NCI-H2171 treated with DMSO at 0.1 percent for 48 hours (cell line): ENCODE measurements at places on chromosomes 2 and 18.

- peak; percentile 14 for DNase-seq
Measured at GRCh38 chr2:233915128-233915527, 2.0 kb upstream of the TRPM8 start.

DNA sequence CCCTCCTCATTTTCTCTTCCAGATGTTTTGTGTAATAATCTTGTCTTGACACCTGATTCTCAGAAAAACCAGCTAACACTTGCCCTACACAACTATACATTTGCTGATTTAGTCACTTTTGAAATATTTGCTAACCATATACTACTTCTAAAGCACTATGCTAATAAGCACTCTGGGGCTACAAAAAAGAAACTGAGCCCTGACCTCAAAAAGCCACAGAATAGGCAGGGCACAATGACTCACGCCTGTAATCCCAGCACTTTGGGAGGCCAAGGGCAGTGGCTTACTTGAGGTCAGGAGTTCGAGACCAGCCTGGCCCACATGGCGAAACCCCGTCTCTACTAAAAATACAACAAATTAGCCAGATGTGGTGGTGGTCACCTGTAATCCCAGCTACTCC lies 266.0 kb downstream of the RAD51AP2 start:
- no peak for DNase-seq

DNA sequence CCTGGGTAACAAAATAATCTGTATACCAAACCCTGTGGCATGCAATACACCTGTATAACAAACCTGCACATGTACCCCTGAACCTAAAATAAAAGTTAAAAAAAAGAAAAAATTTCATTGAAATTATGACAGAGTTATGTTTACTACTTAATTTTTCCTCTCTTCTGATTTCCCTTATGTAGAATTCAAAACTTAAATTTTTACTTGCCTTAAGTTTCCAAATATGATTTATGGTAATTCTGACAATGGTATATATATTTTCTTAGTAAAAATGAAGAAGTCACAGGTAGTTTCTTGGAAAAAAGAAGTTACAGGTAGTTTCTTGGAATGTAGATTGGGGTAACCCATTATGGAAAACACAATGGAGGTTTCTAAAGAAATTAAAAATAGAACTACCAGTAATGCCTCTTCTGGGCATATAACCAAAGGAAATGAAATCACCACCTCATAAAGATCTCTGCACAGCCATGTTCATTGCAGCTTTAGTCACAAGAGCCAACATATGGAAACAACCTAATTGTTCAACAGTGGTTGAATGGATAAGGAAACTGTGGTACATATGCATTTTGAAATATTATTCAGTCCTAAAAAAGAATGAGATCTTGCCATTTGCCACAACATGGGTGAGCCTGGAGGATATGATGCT lies 164.9 kb downstream of the BABAM2 start:
- no peak for DNase-seq

- no peak for DNase-seq
Measured at GRCh38 chr18:59301929-59302328, 16.5 kb downstream of the CPLX4 start.

GRCh38 chr2:49003201-49003600 lies 151.1 kb downstream of the FSHR start:
- no peak for DNase-seq

GRCh38 chr2:23312996-23313606 lies 71.9 kb upstream of the KLHL29 start:
- no peak for DNase-seq

DNA sequence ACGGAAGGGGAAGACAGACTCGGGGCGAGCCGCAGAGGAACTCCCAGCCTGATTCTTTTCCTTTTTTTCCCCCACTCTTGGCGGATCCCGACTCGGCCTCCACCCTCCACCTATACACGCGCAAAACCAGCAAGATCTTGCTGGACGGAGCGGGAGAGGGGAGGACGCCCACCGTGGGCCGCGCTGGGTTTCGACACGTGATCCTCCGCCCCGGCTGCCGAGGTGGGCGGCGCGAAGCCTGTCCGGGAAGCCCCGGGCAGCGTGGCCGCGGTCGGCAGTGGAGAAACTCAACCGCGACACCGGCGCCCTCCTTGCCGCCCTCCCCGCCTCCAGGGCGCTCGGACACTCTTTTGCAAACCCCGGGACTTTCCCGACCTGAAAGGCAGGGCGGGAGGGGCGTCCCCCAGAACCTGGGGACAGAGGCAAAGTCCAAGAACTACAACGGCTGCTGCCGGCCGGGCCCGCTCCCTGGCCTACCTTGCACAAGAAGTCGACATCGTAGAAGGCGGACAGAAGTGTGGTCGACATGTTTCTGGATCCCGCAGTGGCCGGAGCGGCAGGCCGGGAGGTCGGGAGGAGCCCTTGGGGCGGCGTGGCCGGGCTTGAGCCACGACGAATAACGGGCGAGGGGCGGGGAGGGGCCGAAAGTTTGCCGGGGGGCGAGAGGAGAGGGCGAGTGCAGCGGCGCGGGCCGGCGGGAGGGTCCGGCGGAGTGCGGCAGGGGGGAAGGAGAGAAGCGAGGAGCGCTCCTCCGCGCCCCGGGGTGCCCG lies 433 bp downstream of the ZFP36L2 start:
- DNase-seq, result peak; percentile 39

GRCh38 chr18:78032574-78032973 lies 782.9 kb downstream of the GALR1 start:
- DNase-seq, result no peak

- DNase-seq, result no peak
Measured at GRCh38 chr2:202378662-202379358, 2.7 kb downstream of the BMPR2 start.

DNA sequence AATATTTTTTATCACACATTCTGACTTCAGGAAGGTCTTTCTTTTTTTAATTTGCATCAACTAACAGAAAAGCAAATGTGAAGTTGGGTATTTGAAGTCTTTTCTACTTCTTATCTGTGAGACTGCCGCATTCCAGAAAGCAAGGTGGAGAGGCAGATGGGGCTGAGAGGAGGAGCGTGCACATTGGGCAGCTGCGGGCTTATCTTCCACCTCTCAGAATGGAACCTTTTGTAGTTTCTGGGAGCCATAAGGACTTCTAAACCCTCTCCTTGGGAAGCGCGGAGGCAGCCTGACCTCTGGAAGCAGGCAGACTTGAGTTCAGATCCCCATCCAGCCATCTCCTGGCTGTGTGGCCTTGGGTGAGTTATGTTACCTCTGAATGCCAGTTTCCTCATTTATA lies 3.9 kb downstream of the MAPRE3 start:
- DNase-seq, result no peak

GRCh38 chr2:96859681-96860064 lies 1.9 kb upstream of the ANKRD39 start:
- no peak for DNase-seq

GRCh38 chr2:43300781-43301583 lies 74.6 kb upstream of the ZFP36L2 start:
- no peak for DNase-seq

DNA sequence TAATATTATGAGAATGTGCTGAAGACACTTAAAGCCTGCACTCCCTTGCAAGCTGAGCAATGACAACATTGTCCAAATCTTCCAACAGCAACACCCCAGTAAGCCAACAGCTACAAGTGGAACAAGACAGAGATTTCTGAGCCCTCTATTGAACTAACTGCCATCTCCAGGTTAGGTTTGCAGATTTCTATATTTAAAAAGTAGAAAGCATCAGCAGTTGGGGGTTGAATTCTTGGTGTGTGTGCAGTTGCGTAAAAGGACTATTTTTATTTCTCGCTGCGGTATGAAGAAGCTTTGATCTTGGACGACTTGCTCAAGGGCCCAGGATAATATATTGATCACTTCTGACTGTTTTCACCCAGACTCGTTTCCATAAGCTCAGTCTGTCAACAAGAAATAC lies 106.2 kb upstream of the ZFP36L2 start:
- DNase-seq, result no peak

GRCh38 chr2:74530239-74531187 lies 780 bp downstream of the HTRA2 start:
- peak; percentile 27 for DNase-seq

DNA sequence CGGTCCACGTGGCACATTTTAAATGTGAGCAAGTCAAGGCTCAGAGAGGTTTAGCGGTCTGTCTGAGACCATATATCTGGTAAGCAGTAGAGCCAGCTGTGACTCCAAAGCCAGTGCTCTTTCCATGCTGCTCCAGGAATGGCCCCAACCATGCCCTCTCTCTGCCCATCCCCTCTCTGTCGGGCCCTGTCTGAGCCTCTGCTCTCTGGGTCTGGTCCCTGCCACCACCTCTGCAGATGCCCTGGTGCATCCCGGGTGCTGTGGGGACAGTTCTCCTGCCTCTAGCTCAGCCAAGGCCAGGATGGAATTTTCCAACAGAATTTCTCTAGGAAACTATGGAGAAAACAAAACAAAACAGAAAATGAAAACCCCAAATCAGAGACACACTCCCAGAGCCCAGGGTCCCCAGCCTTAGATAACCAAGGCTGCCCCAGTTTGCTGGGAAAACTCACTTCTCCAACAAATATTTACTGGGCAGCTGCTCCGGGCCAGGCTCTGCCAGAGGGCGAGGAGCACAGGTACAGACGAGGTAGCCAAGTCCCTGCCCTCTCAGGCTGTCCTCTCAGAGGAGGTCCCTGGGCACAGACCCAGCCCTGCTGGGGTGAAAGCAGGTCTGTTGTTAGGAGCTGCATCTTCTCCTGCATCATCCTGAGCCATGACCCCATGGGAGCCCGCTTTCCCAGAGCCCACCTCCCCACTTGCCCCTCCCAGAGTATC lies 9.2 kb downstream of the ADRA2B start:
- no peak for DNase-seq
